ENCODE measurements at places on chromosomes 7 and 10.

DNA sequence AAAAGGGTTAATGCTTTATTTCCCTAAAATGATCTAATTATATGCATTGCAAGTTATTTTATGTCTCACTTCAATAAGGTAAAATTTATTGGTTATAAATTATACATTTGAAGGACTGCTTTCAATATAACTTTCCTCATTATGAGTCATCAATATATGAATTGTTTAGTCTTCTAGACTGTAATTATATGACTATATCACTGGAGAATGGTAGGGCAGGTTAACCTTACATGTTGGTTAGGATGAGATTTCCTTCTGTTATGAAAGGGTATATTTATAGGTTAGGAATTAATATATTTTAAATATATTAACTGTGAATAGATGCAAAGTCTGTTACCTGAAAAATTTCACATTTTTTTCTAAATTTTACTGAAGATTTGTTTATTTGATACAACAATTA is 406.4 kb upstream of the ETV1 start:
- DNase-seq = no peak

- no peak for DNase-seq
These were observed 141.4 kb downstream of the ARHGAP22 start for GRCh38 chr10:48463318-48464003.

DNA sequence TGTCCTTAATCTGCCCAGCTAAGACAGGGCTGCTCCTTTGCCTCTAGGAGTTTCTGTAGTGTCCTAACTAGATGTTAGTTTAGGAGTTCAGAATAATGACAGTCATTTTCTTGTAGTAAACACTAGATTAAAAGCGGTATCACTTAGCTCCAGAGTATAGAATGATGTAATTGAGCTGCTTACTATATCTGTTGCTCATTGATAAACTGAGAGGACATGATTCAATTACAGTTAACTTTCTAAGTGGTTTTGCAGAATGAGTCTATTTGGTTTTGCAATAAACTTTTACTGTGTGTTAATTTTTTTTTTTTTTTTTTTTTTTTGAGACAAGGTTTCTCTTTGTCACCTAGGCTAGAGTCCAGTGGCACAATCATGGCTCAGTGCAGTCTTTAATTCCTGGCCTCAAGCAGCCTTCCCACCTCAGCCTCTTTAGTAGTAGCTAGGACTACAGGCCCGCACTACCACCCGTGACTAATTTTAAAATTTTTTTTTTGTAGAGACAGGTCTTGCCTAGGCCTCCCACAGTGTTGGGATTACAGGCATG is 1.8 kb downstream of the STMP1 start:
- no peak for DNase-seq

DNA sequence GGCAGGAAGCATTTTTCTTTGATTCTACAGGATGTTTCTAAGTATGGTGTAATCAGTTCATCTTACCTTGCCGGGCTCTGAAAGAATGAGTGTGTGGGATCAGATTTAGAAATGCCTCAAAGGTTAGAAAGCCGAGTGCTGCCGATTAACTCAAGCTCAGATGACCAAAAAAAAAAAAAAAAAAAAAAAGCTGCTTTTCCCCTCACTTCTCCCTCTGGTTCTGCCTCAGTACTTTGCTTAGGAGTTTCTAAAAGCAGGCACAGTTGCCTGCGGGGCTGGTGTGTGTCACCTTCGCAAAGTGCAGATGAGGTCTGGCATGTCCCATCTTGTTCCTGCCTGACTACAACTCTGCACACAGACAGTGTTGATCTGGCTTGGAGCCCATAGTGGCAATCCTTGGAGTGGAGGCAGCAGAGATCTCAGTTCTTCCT is 47.0 kb downstream of the KIAA1217 start:
- DNase-seq = no peak

DNA sequence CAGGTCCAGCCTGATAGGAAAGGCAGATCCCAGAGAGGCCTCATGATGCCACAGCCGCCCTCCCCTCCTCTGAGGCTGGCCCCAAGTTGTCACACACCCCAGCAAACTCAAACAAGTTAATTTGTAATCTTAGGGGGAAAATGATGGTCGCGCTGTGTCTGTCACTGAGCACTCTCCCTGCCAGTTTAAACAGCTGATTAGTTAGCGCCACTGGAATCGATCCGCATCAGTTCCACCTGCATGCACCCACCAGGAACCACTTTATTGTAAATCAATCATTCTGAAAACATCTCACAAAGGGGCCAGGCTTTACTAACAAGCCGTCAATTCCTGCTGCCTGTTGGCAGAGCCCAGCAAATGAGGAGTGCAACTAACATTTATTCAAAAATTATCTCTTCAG is 870.9 kb downstream of the KCNMA1 start:
- no peak for DNase-seq

GRCh38 chr7:139725858-139726484 is 51.8 kb downstream of the HIPK2 start:
- DNase-seq = no peak

Measured in neural crest cell (in vitro differentiated cells).